ENCODE measurements at places on chromosomes 2 and 18. TPM values are rescaled to one million over a fixed set of nuclear protein-coding genes. Genes with fewer than 3 reads are reported as not detected.

Gene IL1RN
- total RNA-seq: 0.71 TPM

Gene LIMS3
- total RNA-seq: 5.2 TPM

Gene ADCYAP1
- not detected for total RNA-seq

Gene NBEAL1
- 33.9 TPM for total RNA-seq

Gene CCDC102B
- total RNA-seq: 45.7 TPM

Gene UGT1A7
- 0.46 TPM for total RNA-seq

Gene KCNE4
- 43.9 TPM for total RNA-seq

Gene HOXD11
- total RNA-seq: 0.14 TPM

Gene DNER
- 0.83 TPM for total RNA-seq

Gene GALNT1
- 93.9 TPM for total RNA-seq

Gene TUBB6
- total RNA-seq: 475 TPM

Gene AQP12A
- total RNA-seq: not detected

Gene SCYGR4
- not detected for total RNA-seq

Gene LINC00305
- total RNA-seq: not detected

Gene BOK
- total RNA-seq: 12.9 TPM

Gene NGEF
- total RNA-seq: 0.74 TPM

Gene REEP1
- not detected for total RNA-seq

Gene NOSTRIN
- 0.09 TPM for total RNA-seq

Gene ZSWIM2
- 0.09 TPM for total RNA-seq

Gene SPHKAP
- total RNA-seq: under 0.01 TPM

Gene CBLN2
- total RNA-seq: under 0.01 TPM

Gene RNU2-63P
- 325 TPM for total RNA-seq

Gene KCNG2
- total RNA-seq: 4.7 TPM

Gene FBLN7
- 0.57 TPM for total RNA-seq

Gene POTEC
- under 0.01 TPM for total RNA-seq

Gene ABCB11
- not detected for total RNA-seq

Gene SOX11
- total RNA-seq: under 0.01 TPM

Gene KCTD1
- total RNA-seq: 6.7 TPM

Gene STK11IP
- 11.4 TPM for total RNA-seq

Gene CNTNAP5
- total RNA-seq: not detected
